AG10803 (cell line): ENCODE measurements at places on chromosomes 12 and 14.
A peak's percentile ranks its signal among the peaks of the same experiment; 100 is the strongest.

DNA sequence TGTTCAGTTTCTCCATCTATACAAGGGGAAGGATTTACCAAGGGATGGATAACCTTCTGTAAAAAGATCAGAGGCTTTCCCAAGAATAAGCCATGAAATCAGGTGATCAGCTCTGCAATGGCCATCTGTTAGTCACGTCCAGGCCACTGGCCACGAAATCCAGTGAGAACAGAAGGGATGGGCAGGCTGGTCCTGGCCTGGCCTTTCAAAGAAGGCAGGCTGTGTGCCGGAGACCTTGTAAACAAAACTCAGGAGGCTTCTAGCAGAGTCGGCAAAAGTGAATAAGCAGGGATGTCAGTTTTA lies 68.5 kb downstream of the RNF34 start:
- DNase-seq, result peak; percentile 18

- no peak for DNase-seq
Observed at GRCh38 chr14:28102814-28103213, 663.8 kb upstream of the FOXG1 start.

- no peak for DNase-seq
Observed at GRCh38 chr12:131682510-131682895, 28.4 kb upstream of the SFSWAP start.

DNA sequence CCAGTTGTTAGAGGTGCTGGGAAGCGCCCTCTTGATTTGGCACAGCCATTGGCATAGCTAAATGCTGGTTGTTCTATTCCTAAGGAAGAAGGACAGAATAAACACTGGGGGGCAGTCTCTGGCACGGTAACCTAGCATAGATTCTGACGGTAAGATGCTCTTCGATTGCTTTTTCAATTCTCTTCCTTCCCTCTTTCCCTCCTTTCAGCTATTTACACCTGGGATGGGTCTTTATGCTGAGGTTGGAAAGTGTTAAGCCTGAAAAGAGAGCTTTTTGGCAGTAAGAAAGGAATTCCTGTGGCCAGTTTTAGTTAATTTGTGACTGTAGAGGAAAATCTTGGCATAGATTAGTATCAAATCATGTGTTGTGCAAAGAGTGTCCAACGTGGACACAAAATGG lies 162.8 kb downstream of the SNAPC1 start:
- peak; percentile 34 for DNase-seq

- peak; percentile 46 for DNase-seq
Observed at GRCh38 chr12:30796313-30796780, 41.6 kb upstream of the CAPRIN2 start.

DNA sequence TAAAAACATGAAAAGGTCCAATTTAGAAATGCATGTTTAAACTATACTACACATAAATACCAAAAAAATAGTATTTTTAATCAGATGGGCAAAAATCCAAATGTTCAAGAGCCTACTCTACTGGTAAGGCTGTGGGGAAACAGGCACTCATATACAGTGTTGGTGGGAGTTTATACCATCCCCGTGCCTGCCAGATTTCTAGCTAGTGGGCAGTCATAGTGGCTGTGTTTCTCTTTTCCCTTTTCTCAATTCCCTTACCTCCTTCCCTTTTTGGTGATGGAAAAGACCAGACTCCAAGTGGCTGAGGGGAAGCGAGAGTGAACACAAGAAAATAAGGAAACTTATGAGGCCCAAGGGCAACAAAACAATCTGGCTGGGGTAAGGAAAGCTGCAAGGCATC lies 14.7 kb downstream of the ZNF641 start:
- no peak for DNase-seq

GRCh38 chr12:75751769-75752471 lies 240.5 kb upstream of the KRR1 start:
- no peak for DNase-seq

GRCh38 chr14:77026930-77027537 lies 1.5 kb downstream of the IRF2BPL start:
- peak; percentile 60 for DNase-seq

DNA sequence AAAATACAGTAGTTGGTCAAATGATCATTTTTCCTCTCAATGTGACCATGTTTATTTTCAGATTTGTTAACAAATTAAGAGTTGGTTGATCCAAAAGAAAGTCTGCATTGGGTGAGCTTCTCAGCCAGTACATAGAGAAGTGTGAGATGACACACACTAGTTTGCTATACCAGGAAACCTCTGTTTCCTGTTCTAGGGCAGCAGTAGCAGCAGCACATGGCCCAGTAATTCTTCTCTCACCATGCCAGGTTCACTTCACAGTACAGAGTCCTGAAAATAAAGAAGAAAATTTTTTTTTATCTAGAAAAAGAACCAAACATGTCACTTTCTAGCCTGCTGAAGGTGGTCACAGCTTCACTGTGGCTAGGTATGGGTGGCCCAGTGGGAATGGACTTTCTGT lies 250.2 kb upstream of the OR4E1 start:
- no peak for DNase-seq
